ENCODE measurements at places on chromosomes 1 and 21.

DNA sequence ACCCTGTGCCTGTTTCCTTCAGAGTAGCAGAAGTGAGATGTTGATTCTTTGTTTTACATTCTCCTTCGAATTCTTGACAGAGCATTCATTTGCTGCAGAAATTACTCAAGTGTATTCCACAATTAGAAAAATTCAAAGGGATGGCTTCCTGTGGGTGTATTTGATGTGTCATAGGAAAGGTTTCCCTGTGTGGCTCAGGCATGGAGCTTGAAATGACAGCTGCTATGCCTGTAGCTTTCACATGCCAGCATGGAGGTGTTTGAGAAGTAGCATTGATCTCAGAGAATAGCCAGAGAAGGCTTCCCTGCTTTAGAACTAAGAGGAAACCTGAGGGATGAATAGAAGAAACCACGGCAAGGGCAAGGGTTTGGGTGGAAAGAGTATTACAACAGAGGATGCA lies 317.2 kb upstream of the DEPDC1 start:
- no peak for DNase-seq

- DNase-seq: no peak
These were observed 53.4 kb downstream of the MPZL1 start for GRCh38 chr1:167775178-167775577.

GRCh38 chr1:94553323-94553730 lies 11.8 kb upstream of the F3 start:
- no peak for DNase-seq

- no peak for DNase-seq
These were observed 136.8 kb upstream of the IRF2BP2 start for GRCh38 chr1:234746798-234747196.

DNA sequence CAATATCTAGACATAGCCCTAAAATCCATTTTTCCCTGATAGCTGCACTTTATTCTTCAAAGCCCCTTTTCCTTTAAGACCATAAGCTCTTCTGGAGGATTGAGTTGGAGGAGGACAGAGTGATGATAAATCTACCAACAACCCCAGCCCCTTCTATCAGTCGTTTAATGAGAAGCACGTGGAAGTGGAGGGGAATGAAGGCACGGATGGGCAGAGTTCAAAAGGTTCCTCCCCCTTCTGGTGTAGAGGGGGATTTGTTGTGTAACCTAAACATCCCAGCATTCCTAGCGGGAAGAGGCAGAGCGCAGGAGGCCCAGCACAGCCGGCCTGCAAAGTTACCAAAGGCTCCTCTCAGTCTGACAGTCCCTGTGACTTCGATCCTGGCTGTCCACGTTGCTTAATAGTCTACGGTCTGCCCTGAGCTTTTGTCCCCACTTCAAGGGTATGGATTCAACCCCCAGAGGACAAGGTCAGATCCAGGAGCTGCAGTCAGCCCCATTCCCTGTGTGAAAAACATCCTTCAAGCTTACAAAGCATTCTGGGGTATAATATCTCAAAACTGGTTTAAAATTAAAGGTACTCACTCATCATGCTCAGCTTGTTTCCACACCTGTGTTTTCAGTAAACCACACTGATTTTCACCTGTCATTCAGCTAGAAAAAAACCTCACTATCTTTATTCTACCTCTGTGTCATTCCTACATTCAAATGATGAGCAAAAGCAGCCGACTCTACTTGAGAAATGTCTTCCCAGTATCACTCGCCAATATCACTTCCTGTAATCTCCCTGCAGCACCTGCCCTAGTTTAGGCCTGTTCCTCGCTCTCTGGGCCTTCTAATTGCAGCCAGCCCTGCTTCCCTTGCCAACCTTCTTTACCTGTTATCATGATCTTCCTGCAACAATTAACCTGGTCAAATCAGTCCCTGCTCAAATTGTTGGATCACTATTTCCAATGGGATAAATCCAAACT lies 117.9 kb downstream of the PLPP3 start:
- DNase-seq: peak; percentile 25

All from AG10803 (cell line).